ENCODE measurements at places on chromosomes 13 and 19. TPM values are rescaled to one million over a fixed set of nuclear protein-coding genes. Genes with fewer than 3 reads are reported as not detected.

The NLRP5 gene
- total RNA-seq, result not detected

- DNase-seq, result no peak
These were observed 56.8 kb upstream of the KLF12 start for GRCh38 chr13:74190999-74191398.

DNA sequence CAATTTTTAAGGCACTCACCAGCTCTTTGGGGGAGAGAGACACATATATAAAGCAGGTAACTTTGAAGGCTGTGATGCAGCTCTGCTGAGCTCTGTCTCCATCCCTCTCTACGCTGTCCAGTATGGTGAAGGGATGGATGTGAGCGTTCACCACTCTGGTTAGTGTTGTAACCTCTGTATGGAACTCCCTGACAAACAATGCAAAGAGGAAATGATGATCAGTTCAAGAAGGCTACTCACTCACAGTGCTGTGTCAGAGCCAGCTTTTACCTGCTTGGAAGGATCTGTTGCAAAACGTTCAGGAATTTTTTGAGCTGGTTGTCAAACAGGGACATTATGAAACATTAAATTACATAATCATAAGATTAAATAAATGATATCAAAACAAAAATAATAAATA, 90.8 kb upstream of the SLC10A2 start:
- DNase-seq, result no peak

GRCh38 chr19:16888629-16889365, at the start of gene F2RL3:
Gene F2RL3, plus strand, starts transcription at chr19:16888999. Its CDS starts 191 bp downstream, at chr19:16889190.
- DNase-seq, result peak; percentile 22

The PSG11 gene
- 0.28 TPM for total RNA-seq

- no peak for DNase-seq
These were observed 29.1 kb downstream of the TUBGCP3 start for GRCh38 chr13:112558696-112559418.

Data from IMR-90 (cell line).